Osteocyte (in vitro differentiated cells): ENCODE measurements at places on chromosomes 3 and 15.
A peak's percentile ranks its signal among the peaks of the same experiment; 100 is the strongest.

GRCh38 chr3:135229018-135229495, 434.0 kb downstream of the EPHB1 start:
- peak; percentile 59 for DNase-seq

- no peak for DNase-seq
Observed at GRCh38 chr3:134833453-134834163, 38.5 kb downstream of the EPHB1 start.

DNA sequence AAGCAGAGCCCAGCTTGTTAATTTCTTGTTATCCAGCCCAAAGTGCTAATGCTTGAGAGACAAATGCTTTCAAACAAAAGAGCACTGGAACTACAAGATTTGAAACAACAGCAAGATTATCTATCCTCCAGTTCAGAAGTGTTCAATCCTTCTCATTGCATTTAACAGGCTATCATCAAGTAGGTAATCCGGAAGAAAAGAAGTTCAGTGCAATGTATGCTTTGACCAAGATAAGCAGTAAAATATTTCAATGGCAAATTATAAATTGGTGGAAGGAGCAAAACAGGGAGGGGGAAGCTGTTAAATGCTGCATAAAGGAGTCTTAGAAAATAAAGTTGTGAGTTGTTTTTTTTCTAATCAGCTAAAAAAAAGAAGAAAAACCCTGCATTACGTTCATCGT, 8.8 kb downstream of the LRIG1 start:
- DNase-seq: no peak

DNA sequence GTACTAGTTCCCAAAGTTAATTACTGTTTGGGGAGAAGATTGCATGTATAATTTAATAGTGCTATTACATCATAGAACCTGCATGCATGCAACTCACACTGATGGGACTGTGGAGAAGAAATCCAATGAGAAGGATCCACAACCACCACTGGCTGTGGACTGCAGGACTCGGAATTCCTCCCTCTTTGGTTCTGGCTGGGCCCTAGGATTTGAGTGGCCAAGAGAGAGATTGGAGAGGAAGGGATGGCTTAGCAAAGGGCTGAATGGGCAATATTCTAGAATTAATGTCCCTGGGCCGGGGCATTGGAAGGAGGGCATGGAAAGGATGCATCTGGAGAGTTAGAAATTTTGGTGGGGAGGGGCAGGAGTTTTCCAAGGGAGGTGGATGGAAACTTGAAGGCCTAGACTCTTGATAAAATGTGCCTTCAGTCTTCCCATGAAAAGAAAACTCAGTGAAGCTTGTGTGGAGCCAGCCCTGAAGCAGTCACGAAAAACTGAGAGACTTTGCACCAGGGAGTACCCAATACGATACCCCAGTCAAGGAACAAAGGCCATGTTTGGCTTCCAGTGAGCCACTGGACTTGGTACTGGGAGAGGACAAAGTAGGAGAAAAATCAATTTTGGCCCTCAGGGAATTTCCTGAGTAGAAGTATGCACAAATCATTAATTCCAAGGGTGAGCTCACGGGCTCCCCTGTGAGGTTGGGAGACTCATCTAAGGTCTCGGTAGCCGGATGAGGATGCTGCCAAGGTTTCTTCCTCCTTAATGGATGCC, 31.4 kb upstream of the TPM1 start:
- DNase-seq: no peak

- DNase-seq: no peak
Observed at GRCh38 chr3:125552401-125552800, 32.4 kb upstream of the SNX4 start.

GRCh38 chr3:43001556-43002121, 22.5 kb downstream of the GASK1A start:
- no peak for DNase-seq

- DNase-seq: no peak
Observed at GRCh38 chr15:63763476-63764123, 70.1 kb downstream of the HERC1 start.

DNA sequence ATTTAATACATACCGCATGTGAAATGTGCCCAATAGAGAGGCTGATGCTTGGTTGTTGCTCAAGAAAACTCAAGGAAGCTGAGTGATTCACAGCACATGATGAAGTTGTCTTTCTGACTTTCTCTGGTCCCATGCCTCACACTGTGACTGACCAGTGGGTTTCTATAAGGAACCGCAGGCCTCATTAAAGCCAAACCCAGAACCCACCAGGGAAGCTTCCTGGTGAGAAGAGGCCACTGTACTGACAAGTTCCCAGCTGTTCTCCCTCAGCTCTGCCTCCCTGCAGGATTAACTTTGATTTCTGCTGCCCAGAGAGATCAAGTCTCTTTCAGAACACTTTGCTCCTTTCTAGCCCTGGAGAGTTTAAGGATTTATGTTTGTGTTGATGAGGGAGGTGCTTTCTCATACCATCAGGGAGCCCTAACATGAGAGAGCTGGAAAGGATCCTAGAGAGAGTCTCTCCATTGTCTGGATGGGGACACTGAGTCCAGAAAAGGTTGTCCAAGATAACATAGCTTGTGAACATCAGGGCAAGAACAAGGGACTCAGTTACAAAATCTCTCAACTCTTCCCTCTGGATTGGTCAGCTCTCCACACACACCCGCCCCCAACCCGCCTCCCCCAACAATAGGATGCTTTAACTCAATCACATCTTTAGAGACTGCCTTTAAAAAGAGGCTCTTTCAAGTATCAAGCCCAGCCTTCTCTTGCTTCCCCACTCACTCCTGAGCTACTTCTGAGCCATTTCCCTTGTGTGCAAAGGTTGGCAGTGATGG, 303.2 kb upstream of the TLE3 start:
- DNase-seq: no peak

- DNase-seq: no peak
Observed at GRCh38 chr15:63986751-63987341, 59.4 kb downstream of the DAPK2 start.

- no peak for DNase-seq
Observed at GRCh38 chr15:40263024-40263754, 19.7 kb downstream of the ANKRD63 start.

DNA sequence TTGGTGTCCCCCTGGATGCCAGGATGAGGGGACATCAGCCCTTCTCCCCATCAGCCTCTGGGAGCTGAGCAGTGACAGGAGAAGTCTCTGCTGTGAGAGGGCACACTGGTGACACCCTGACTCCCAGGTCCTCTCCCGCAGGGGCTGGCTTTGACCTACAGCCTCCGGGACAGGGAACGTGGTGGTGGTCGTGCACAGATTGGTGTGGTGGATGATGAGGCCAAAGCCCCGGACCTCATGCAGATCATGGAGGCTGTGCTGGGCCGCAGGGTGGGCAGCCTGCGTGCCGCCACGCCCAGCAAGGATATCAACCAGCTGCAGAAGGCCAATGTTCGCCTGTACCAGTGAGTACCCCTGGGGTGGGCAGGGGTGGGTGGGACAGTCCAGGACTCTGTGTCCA, 6.8 kb downstream of the VILL start:
- DNase-seq: no peak

- DNase-seq: no peak
Observed at GRCh38 chr3:65950340-65951326, 88.1 kb downstream of the MAGI1 start.

DNA sequence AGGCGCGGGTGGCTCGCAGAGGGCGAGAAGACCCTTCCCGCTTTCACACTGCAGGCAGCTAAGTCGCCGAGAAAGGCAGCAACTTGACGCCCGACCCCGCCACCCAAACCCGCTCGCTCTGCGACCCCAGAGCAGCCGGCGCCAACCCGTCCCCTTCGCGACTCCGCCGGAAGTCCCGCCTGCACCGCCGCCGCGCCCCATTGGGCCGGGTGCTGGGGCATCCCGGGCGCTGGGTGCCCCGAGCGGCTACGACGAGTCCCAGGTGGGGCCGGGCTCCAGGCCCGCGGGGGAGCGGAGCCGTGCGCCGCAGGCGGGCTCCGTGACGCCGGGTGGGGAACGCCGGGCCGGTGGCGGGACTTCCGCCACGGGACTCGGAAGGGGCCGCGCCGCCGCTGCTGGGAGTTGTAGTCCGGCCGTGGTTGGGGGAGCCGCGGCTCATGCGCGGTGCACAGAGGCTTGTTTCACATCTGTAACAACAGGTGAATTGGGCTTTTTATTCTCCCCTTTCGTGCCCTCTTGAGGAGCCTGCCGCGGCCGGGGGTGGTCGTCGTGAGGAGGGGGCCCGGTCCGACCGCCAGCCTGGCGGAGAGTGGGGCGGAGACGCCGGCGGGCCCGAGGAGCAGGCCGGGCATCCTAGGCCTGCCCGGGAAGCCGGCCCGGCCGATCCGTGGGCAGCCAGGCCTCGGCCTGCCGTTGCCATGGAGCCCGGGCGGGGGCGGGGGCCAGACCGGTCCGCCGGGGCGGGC, at the start of gene DHX30:
Gene DHX30 (plus strand): TSS at position 405 of the 746 bp plus-strand sequence. CDS start 7,546 bp downstream, outside the sequence.
- peak; percentile 93 for DNase-seq

DNA sequence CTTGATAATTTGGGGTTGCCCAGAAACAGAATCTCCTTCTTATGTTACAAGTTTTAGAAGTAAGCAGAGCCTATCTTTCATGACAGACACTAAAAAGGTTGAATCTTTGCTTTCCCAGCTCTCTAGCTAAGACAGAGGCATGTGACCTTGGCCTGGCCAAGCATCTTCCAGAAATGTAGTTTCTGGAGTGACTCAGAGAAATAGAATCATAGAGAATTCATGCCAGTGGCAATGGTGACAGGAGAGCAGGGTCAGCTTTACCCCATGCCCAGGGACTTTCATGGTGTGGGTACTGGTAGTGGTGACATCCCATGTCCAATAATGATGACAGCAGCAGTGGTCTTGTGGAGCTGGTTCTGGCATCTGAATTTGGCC, 4.0 kb upstream of the PARP6 start:
- DNase-seq: no peak

DNA sequence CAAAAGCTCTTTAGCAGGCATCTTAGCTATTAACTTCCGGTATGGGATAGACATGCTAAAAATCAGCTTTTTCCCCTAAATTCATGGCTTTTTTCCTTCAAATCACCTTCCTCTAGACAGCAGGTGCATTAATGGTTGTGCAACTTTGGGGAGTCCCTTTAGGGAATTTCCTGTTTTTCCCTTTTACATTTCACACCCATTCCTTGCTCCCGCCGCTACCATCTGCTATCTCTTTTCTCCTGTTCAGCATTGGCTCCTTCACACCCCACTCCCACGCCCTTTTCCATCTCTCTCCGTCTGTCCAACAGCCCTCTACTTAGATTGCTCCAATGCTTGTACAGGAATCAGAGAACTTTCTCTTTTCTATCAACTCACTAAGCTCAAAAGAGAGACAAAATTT, 43.4 kb downstream of the FEZF2 start:
- DNase-seq: no peak

GRCh38 chr15:81485806-81486205, 111.8 kb upstream of the TMC3 start:
- no peak for DNase-seq

GRCh38 chr3:178100908-178101307, 435.3 kb upstream of the KCNMB2 start:
- no peak for DNase-seq

- no peak for DNase-seq
Observed at GRCh38 chr15:79400650-79401049, 31.5 kb upstream of the MINAR1 start.

- DNase-seq: peak; percentile 90
Observed at GRCh38 chr3:37243820-37244748, 69.7 kb upstream of the LRRFIP2 start.

DNA sequence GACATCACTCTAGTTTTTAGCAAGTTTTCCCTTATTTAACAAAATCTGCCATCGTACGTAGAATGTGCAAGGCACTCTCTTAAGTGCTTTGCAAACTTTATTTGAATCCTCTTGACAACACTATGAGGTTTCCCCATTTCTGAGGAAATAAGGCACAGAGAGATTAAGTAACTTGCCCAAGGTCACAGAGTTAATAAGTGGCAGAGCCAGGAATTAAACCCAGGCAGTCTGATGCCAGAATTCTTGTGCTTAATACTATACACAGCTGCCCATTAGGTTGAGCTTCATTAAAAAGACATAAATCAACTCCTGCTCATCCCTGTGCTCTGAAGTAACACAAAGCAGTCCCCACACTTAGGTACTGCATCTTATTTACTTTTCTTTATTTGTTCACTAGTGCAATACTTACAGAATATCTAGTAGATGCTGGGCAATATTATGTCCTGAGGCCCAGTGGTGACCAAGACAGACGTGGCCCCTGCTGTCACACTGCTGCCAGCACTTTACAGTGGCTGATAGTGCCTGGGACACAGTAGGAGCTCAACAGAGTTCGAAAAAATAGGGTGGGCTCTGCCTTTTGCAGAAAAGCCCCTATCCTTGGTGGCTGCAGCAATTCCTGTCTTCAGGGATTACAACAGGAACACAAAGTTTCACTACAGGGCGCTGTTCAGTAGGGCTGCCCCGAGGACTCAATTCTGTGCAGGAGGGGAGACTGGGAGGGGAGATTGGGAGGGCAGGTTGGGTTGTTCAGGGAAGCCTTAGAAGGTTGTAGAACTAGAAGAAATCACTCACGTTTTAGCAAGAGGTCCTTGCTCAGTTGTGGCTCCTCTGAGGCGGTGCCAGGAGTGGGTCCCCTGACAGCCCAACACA, 138.3 kb upstream of the TPM1 start:
- no peak for DNase-seq

DNA sequence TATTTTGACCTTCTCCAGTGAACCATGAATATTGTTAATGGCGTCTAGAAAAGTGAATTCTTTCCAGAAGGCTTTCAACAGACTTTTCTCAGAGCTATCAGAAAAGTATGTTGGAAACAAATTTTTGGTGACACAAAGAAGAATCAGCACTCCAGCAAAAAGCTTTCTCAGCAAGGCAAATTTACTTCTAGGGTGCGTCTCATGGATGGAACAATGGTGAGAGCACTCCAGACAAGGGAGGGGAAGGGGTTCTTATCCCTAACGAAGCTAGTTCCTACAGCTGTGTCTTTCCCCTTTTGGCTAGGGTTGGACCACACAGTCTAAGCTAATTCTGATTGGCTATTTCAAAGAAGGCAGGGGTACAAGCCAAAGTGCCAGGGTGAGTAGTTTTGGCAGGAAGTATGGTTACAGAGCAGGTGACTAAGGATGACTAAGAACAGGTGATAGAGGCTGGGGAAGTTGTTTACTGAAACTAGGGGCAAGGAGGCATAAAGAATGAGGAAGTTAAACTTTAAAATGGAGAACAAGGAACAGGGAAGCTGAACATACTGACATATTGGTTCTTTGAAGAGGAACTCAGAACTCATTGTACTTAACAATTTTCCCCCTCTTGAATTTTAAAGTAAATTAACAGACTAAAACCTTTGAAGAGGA, 959.8 kb downstream of the NAALADL2 start:
- no peak for DNase-seq

- DNase-seq: no peak
Observed at GRCh38 chr3:99730870-99731269, 86.8 kb upstream of the CMSS1 start.

DNA sequence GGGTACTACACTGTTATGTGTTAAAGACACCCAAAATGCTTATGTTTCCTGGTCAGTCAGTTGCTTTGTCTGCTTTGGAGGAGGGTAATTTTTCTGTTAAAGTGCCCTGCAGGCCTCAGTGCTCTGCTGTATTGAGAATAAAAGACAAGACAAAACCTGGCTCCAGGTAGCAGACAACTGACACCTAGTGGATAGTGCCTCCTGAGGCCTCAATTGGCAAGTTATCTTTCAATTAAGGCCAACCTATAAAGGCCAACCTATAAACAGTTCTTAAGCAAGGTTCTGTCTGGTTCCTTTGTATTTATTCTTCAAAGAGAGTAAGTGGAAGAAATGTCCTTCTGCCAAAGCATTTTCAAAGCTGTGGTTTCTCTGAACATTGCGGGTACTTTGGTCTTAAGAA, 773.8 kb downstream of the MECOM start:
- DNase-seq: no peak

GRCh38 chr3:192516820-192517219, 210.5 kb downstream of the FGF12 start:
- no peak for DNase-seq
